ENCODE measurements at places on chromosomes 2 and 18.

GRCh38 chr2:124039762-124040291 lies 14.7 kb downstream of the CNTNAP5 start:
- no peak for DNase-seq

- DNase-seq: no peak
These were observed 253.4 kb downstream of the ETAA1 start for GRCh38 chr2:67650291-67651133.

- no peak for DNase-seq
These were observed 140.3 kb upstream of the RAB12 start for GRCh38 chr18:8468921-8469335.

DNA sequence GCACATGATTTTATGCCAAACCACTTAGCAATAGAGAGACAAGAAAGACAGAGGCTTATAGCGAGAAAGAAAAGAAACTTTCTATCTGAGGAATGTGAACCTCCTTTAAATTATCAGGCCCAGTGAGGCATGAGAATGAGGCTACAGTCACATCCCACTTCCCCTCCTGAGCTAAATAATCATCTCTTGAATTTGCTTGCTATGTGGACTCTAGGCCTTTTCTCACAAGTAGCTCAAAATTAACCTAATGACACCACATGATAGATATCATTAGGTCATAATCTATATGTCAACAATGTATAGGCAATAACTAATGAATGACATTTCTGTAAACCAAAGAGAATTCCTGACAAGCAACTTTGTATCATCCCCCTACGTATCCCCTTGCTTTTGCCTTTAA lies 301.5 kb upstream of the MGAT5 start:
- no peak for DNase-seq

GRCh38 chr2:220628252-220628651 lies 943.9 kb downstream of the EPHA4 start:
- no peak for DNase-seq

DNA sequence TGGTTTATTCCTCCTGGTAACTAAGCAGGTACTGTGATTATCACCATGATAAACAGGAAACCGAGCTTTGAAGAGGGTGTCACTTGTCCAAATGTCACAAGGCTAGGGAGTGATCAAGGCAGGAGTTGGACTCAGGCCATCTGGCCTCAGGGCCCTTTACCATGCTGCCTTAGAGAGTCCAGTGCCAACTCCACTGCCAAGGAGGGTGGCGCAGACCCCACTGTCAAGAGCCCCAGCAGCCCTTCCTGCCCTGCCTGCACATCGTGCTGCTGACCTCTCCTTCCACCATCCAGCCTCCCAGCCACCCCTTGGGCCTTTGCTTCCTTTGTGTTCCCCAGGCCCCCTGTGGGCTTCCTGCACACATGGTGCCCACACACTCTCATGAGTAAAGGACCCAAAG lies 48.3 kb downstream of the TNS1 start:
- DNase-seq: no peak

- DNase-seq: no peak
These were observed 27.7 kb downstream of the THOC1 start for GRCh38 chr18:240175-240574.

DNA sequence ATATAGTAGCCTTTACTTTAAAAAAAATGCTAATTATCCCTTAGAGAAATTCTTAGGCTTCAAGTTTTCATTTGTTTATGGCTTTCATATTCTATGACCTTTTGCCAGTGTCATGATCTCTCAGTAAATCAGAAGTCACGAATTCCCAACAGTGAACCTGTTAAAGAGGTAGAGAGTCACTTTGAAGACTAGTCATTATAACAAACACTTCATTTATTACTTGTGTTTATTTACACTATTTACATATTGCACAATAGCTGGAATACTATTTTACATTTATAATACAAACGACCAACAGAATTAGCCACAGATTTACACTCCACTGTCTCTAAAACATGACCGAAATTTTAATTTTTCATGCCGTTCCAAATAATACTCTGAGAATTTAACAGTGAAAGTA lies 8.5 kb downstream of the ALKAL2 start:
- no peak for DNase-seq

DNA sequence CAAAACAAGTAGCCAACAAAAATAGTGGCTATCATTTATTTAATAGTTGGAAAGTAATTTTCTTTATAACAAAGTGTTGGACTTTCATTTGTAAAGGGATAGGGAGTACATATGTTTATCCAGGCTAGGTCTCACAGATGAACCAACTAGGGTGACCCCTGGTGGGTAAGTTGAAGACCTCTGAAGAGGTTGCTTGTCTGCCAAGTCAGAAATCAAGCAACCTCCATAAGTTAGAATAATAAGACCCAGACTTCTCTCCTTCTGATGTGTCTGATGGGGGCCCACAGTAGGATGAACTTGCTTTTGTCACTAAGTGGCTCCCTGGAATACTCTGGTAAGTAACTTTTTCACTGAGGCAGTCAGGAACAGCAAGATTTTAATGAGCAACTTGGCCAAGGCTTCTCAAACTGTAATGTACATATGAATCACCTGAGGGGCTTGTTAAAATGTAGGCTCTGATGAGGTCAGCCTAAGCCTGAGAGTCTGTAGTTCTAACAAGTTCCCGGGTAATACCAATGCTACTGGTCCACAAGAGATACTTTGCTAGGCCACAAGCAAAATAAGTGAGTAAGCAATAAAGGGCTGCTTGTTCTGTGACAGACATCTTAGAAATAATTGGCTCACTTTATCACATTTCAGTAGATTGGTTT lies 319.6 kb downstream of the PIK3C3 start:
- no peak for DNase-seq

GRCh38 chr18:8081872-8082553 lies 514.9 kb downstream of the PTPRM start:
- DNase-seq: no peak

GRCh38 chr2:71303849-71304248 lies 27.7 kb upstream of the ZNF638 start:
- DNase-seq: no peak

- no peak for DNase-seq
These were observed 139.9 kb upstream of the FSHR start for GRCh38 chr2:49294225-49294624.

DNA sequence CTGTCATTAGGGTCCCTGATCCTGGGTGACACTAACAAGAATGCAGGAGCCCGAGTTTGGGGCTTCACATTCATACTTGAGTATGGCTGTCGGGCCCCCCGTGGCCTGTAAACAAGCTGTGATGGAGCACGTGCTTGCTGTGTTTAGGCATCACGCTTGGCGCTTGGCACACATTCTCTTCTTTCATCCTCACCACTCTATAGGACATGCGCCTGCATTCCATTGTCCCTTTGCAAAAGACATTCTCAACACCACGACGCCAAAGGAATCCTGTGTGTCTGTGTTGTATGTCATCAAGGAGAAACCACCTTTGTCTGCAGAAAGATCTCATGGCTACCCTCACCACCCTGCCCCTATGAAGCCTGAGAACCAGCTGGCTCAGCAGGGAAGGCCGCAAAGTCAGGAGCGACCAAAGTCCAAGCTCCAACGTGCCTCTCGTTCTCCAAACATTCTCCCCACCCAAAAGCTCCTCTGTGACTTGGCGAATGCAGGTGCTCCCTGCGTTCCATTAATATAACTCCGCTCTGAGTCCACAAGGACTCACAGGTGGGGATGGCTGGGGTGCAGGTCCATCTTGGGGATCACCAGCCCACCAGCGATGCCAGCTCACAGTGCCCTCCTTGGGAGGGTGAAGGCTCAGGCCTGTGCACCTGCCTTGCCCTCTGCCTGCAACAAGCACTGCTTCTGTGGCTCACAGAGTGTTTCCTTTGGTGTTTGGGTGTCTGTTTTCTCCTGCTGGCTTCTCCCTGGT lies 6.2 kb upstream of the PER2 start:
- no peak for DNase-seq

DNA sequence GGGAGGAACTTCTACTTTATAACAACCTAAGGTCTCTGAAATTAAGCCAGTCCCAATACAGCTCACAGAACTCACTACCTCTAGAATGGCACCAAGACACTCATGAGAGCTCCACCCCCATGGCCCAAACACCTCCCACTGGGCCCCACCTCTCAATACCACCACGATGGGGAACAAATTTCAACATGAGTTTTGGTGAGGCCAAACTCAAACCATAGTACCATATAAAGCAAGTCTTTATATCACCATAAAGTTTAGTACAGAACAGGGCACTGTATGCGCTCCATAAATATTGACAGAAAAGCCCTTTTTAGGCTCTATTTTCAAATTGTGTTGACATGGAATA lies 3.3 kb downstream of the AFG3L2 start:
- DNase-seq: no peak

DNA sequence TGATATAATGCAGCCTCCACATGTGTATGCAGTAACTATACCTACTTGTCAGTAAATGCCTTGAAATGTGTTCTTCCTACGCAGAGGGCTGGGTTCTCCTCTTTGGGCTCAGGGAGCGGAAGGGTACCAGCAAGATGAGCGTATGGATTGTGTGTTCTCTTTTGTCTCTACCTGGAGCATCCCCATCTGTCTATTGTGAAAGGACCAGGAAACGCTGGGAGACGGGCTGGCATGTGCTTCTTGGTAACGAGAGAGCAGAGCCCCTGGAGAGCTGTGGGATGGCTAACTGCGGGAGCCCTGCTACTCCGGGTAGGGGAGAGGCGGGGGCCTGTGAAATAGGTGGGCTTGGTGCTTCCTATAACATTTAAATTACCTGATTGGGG lies 80.9 kb downstream of the BCL2 start:
- no peak for DNase-seq

- no peak for DNase-seq
These were observed 468.3 kb upstream of the RAB12 start for GRCh38 chr18:8140841-8141501.

DNA sequence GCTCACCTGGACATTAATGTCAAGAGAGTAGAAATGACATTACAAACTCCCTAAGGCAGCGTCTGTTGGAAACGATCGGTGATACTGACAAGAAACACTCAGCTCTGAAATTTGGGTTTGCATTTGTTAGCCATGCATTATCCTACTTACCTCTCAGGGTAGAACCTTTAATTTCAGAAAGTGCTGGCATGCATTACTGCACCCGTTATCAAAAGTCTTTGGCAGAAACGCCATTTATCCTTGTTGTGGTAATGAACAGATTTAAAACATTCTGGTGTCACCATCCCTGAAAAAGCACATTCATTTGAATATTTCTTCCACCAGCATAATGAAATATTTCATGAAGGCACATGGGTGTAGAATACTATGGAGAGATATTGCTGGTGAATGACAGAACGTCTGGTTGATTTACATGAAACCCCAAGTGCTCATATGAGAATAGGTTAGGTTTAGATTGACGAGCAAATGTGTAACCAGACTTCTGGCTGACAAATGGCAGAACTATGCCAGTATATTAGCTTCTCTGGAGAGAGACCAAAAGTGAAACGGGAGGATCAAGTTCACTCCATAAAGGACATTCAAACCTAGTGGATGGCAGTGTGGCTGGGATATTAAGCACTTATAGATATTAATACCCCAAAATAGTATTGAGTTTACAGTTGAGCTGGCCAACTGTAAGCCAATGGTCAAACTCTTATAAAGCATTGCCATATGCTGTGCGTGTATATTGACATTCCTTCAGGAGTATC lies 53.5 kb upstream of the ITGB6 start:
- DNase-seq: no peak

All from hematopoietic multipotent progenitor cell treated with erythropoietin and hydrocortisone succinate and interleukin-3 and kit ligand, for 17 days (in vitro differentiated cells).